Stimulated activated CD4-positive, alpha-beta T cell treated with anti-CD3 and anti-CD28 coated beads, Interleukin-15, amount 100 ng/mL, for 24 hours (primary cell): ENCODE measurements at places on chromosomes 7 and 10.

DNA sequence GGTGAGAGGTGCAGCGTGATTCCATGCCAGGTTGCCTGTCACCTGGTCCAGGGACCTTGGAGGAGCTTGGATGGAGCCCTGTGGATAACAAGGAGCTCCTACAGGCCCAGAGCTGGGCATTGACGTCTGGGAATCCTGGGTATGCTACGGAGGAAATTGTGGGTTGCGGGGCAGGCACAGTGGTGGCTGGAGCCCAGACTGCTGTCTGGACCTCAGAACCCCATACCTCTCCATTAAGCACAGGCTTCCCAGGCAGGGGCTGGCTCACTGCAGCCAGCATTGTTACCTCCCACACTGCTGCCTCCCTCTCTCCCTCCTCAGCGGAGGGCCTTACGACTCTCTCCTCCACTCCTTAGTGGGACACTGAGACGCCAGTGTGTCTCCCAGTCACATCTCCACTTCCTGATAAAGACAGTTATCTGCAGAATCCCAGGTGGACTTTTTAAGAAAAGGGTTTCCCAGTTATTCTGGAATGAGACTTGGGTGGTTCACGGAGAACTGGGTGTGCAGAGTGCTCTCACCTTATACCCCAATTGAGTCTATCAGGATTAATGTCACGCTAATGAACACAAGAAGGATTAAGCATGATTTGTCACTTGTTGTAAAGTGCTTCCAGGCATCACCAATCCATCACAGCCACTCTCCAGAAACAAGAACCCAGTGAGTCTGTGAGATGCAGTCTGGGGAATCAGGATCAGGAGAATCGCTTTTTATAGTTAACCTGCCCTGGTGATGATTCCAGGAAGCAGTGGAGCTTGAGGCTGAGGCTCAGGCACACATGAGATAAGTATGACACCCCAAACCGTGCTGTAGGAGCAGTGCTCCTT, 309.4 kb downstream of the RPS24 start:
- no peak for DNase-seq

GRCh38 chr10:29106287-29106686, 182.6 kb upstream of the LYZL1 start:
- no peak for DNase-seq

GRCh38 chr10:127153181-127153580, 43.2 kb downstream of the INSYN2A start:
- DNase-seq, result no peak

GRCh38 chr7:54961391-54961790, 57.4 kb upstream of the EGFR start:
- DNase-seq, result no peak

DNA sequence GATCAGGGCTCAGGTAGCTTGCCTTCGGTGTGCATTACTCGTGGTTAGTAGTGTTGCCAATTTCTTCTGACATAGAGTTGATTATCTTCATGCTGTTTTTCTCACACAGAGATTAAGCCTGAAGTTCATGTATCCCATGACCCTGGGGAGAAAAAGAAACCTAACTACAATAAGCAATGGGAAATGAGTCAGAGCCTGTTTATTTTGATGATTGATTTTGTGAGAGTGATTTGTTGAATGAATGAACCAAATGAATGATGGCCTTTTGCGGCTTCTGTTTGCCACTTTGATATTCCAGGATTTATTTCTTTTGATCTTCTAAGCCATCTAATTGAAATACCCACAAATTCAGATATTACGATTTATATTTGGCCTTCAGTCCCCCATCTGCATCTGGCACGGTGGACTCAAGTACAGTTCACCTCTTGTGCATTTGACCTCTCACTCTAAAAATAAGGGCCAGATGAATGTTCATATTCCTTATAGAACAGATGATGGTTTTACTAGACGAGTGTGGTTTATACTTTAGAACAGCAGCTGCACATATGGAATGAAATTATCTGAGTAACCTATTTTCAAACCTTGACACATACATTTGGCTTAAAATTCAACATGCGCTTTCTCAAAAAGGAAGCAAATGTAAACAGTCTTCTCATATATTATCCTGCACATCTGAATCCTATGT, 110.7 kb downstream of the PLCE1 start:
- no peak for DNase-seq
